Stimulated activated CD8-positive, alpha-beta memory T cell treated with anti-CD3 and anti-CD28 coated beads, Interleukin-4, amount 100 ng/mL, for 4 hours (primary cell): ENCODE measurements at places on chromosomes 5 and 9.

DNA sequence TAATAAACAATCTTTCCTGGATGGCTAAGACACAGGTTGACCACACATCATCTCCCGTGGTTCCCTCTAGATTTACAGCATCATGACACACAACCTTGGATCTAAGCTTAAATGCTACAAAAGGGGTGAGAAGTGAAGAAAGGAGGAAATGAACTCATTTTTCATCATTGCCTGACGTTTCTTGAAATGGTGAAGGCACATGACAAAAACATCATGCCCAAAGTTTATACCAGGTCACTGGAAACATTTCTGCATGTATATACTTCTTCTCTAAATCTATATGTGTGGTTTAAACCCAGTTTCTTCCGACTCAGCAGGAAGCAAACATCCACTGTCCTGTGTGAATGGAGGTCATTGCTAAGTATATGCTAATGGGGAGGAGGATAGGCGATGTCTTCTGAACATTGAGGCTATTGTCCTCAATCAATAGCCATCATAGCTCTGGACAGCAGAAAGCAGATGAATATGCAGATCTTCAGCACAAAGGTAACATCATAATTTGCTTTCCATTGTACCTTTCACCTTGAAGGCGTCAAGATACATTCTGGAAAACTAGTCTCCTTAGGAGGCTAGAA lies 137.4 kb downstream of the MED27 start:
- DNase-seq: no peak

DNA sequence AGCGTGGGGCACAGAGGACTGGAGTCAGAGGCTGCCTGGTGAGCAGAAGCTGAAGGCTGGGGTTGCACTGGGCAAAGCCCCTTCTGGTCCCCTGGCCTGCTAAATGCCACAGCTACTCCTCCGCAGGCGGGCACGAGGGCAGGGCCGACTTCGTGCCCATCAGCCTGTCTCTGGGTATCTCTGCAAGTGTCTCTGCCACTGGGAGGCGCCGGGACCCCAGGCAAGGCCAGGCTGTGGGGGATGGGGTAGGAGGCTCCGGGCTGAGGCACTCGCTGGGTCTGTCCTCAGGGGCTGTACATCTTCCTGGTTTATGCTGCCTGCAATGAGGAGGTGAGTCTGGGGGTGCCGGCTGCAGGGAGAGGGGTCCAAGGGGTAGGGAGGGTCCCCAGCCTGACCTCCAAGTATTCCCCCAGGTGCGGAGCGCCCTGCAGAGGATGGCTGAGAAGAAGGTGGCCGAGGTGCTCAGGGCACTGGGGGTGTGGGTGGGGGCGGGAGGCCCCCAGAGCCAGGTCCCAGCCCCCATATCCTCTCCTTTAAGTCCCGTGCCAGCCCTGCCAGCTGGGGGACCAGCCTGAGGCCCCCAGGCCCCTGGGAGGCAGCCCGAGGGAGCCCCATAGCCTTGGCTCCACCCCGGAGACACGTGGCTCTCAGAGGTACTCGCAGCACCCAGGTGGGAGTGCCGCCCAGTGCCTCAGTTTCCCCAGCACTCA lies 25.1 kb downstream of the ADGRD2 start:
- DNase-seq: no peak

DNA sequence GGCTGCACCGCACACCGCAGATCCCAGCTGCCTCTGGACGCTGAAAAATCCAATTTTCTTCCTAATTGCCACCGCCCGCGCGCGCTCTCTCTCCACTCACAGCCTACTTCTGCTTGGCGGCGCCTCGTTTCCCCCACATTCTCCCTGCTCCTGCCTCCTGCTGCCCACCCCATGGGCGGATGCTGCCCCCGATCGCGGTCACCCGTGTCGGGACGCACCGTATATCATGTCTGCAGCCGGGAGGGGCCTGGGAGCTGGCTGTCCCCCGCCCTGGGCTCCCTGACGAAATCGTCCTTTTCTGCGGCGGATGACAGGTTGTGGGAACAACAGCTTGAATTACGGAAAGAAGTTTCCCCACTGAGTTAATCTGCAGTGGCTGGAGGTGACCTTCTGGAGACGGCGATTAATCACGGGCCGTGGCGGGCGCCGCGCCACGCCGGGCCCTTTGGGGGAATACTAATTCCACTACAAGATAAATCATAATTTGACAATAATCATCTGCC lies 36.3 kb upstream of the PSD2 start:
- DNase-seq: no peak

DNA sequence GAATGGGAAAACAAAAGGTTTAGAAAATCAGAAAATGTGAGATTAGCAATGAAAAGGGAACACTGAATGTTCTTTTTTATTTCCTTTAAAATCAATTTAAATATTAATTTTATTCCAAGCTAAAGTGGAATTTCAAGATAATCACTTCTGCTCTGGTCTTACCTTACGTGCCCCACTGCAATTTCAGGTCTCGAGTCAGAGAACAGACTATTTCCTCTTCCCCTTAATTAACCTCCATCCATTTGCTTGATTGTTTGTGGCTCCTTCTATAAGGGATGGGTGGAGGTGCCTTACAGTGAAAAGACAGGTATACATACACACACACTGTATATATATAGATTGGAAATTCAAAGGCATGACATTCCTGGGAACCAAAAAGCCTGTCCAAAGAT lies 137.1 kb downstream of the SUSD1 start:
- no peak for DNase-seq

DNA sequence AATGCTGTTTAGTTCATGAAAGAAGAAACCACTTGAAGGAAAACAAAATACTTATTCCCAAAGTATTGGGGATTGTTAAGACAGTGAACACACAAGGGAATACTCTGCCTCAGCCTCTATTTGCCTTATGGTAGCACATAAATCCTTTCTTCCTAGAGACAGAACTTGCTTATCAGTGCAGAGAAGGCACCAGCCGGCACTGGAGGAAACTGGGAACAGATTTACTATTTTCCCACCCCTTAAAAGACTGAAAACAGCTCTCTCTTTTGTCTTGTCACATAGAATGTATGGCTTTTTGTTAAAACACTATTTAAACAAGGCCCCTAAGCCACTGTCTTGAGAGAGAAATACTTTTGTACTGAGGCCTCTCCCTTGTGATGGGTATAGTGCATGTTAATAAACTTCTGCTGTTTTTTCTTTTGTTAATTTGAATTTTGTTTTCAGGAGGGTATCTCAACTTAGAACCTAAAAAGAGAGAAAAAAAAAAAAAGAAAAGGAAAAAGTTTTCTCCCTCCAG lies 40.7 kb upstream of the EDIL3 start:
- no peak for DNase-seq

DNA sequence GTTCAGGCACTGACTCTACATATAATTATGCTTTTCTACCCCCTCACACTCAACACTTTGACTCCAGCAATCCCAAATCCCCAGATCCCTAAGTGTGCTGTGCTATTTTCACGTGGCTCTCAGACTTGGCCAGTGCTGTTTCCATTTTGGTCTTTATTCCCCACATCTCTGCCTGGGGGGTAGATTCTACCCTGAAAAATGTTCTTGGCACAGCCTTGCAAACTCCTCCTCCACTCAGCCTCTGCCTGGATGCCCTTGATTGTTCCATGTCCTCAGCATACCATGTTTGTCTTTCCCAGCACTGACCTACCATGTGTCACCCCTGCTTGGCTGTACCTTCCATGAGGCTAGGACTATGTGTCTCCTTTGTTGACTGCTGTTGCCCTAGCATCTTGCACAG lies 43.0 kb downstream of the FXN start:
- no peak for DNase-seq

DNA sequence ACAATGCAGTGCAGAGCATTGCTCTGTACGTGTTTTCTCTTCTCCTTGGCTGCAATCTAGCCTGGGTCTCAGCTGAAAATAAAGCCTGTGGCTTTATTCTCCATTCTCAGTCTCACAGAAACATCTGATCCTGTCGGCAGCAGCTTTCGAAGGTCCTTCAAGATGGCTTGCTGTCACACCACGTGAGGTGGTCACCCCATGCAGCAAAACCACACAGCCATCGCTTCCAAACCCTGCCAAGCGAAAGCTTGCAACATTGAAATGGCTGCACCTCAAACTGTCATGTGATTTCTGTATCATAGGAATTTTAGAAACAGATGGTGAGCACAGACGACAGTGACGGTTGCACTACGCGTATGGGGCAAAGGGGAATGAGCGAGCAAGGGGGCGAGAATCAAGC lies 98.5 kb upstream of the SMARCA2 start:
- DNase-seq: no peak

- no peak for DNase-seq
Observed at GRCh38 chr9:132857616-132858342, 20.3 kb downstream of the AK8 start.

GRCh38 chr5:756865-757345 lies 27.6 kb downstream of the ZDHHC11B start:
- DNase-seq: no peak

DNA sequence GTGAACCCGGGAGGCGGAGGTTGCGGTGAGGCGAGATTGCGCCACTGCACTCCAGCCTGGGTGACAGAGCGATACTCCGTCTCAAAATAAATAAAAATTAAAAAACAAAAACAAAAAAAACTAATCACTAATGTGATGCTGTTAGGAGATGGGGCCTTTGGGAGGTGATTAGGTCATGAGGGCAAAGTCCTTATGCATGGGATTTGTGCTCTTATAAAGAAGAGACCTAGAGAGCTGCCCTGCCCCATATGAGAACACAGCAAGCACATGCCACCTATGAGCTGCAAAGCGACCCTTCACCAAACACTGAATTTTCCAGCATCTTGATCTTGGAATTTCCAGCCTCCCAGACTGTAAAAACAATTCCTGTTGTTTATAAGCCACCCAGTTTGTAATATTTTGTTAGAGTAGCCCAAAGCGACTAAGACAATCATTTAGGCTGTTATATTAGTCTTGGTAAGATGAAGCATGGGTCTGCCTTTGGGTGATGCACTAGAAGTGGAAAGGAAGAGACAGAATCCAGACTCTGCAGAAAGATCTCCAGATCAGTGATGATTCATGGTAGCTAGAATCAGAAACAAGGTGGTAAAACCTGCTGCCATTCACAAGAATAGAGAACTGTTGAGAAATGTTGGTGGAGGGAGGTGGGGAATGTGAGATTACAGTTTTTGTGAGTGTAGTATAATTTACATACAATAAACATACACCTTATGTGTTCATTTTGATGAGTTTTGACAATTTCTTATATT lies 26.2 kb downstream of the GPR21 start:
- no peak for DNase-seq

DNA sequence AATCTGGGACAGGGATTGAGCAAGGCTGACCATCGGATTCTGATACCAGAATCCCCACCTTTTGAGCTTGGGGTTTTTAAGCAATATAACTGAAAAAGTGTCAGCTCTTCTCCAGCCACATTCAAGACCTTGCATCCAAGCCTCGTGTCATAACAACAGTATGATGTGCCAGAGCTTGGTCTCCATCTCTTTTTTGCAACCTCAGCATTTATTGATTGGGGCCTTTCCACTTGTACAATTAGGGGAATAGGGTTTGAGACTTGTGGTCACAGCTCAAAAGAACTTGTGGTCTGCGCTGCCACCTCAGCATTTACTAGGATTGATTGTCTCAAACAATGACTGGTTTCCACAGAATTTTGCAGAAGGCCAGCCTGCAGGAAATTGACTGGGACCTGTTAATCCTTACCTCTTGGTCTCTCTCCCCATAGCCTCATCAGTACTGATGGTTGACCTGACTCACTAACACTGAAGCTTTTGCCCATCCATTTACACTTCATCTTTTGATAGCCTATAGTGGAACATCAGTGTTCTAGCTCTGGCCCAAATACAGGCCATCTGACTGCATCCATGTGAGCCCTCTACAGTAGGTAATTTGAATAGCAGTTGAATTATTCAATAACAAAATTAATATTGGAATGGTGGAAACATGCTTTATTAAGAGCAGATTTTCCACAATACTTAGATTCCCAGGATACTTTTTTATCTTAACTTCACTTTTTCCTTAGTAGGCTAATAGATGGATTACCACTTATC lies 381.6 kb upstream of the PRR16 start:
- no peak for DNase-seq

- DNase-seq: no peak
Observed at GRCh38 chr9:37060833-37061232, 26.8 kb upstream of the PAX5 start.

- no peak for DNase-seq
Observed at GRCh38 chr9:16671591-16672137, 198.8 kb downstream of the BNC2 start.

- DNase-seq: no peak
Observed at GRCh38 chr5:79845448-79846197, 145.4 kb downstream of the MTX3 start.
